ENCODE measurements at places on chromosomes 11 and 22.
A peak's percentile ranks its signal among the peaks of the same experiment; 100 is the strongest.

- no peak for DNase-seq
Measured at GRCh38 chr11:122046846-122047245, 69.2 kb downstream of the BLID start.

DNA sequence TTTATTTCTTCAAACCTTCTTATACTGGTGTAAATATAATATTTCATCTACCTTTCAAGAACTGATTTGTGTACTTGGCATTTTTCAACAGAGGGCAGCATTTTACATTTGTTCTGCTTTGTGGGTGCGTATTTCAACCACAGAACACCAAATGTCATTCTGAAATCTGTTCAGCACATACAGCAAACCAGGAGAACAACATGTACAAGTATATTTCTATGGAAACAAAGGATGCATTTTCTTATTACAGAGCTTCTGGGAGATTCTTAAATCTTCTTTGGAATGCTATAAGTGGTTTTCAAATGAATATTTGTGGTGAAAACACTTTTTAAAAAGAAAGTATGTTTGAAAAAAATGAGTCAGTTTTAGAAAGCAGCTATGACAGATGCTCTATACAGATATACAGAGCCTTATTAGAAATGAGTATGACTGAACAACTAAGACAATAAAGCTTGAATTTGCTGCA, 946.0 kb downstream of the FAM181B start:
- peak; percentile 18 for DNase-seq

DNA sequence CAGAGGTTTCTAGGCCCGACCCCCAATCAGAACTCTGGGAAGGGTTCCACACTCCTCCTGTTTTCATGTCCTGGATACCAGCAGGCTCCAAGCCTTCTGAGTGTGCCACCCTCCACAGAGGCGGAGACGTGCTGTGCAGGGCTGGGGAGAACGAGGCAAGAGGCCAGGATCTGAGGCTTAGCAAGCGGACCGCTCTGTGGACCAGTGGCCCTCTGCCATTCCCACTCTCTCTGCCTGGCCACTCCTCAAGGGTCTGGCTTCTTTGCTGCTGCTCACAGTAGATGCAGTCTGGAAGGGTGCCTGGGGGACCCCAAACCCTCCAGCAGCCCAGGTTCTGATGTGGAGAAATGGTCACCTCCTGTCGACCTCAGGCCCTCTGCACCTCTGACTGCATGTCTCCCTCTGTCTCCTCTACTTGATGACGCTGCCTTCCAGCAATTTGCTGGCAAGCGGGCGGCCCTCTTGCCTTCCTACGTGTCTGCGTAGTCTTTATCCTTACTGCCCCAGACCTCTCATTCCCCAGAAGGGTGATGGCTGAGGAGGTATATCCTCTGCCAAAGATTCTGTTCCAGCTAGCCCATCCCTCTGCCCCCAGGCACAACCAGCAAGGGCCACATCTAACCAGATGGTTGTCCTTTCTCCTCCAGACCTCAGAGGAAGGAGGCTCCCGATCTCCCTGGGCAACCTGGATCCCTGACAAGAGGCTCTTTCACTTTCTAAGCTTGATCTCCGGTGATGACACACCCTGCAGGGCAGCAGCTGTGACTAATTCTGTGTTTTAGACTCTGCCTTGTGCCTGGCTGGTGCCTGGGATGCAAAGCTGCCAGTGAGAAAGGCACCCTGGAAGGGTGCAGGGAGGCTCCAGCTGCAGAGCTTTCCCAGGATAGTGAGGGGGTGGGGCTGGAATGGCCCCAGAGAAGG, 87.3 kb downstream of the NAT10 start:
- DNase-seq, result peak; percentile 33

- DNase-seq, result no peak
Measured at GRCh38 chr22:38163844-38164550, 17.6 kb downstream of the PLA2G6 start.

- no peak for DNase-seq
Measured at GRCh38 chr11:17651061-17651460, 68.3 kb upstream of the MYOD1 start.

DNA sequence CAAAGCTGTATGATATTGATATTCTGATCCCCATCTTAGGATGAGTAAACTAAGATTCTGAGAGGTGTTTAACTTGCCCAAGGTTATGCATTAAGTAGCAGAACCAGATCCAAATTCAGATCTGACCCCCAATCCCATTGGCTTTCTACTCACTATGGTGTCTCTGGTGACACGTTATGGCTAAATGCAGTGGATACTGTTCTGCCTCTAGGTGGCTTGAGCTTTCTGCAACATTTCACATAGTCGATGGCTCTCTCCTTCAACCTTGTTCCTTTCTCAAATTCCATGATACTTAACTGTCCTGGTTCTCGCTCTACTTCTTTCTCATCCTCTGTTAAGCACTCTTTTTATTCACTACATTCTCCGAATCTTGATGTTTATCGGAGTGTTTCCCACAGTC, 9.4 kb downstream of the C11orf97 start:
- peak; percentile 62 for DNase-seq

GRCh38 chr11:131598305-131598704, 227.9 kb downstream of the NTM start:
- DNase-seq, result no peak

GRCh38 chr11:128179039-128179438, 408.3 kb downstream of the ETS1 start:
- DNase-seq, result no peak

DNA sequence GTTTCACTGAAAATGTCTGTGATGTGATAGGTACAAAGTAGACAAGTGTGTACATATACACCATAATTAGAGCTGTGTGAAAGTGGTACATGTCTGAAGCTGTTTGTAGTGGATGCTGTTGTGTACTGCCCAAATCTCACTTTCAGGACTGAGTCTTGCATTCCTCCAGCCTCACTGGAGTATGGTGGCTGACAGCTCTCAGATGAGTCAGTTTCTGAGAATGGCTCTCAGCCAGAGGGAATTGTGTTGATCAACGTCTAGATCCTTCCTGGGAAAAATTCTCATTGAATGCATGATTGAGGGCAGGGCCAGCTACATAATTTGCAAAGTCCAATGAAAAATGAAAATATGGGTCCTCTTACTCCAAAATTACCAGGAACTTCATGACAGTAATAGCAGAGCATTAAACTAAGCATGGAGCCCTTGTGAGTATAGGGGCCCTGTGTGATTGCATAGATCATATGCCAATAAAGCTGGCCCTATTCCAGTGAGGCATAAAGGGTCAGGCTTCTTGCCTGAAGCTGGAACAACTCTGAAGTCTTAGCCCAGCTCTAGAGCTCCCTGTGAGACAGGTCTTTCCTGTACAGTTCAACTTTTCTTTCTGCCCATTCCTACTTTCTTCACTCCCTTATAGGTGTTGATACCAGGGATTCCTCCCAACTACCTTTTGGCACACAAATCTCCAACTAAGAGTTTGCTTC, 10.8 kb upstream of the CYP2R1 start:
- peak; percentile 13 for DNase-seq

- no peak for DNase-seq
Measured at GRCh38 chr11:118079491-118079890, 2.6 kb downstream of the TMPRSS4 start.

- no peak for DNase-seq
Measured at GRCh38 chr11:116882386-116882785, 45.0 kb upstream of the APOA1 start.

DNA sequence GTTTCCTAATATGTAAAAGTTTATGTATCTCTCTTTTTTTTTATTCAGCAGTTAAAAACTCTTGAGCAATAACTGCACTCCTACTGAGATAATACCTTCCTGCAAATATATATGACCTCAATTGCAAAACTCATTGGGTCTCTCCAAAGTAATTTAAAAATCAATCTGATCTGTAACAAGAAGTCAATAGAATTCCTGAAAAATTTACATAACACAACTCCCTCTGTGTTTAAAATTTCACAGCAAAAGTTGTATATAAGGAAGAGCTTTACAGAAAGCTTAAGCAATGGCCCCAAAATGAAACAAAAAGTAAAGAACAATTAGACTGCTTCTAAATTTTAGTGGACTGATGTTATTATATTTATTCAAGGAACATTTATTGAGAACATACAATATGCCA, 313.4 kb downstream of the DLG2 start:
- no peak for DNase-seq

GRCh38 chr22:27381960-27382742, 419.4 kb downstream of the MN1 start:
- DNase-seq, result no peak

- no peak for DNase-seq
Measured at GRCh38 chr11:124535552-124536232, 7.8 kb downstream of the OR8B12 start.

GRCh38 chr11:73480677-73481076, 104.5 kb downstream of the RELT start:
- no peak for DNase-seq

DNA sequence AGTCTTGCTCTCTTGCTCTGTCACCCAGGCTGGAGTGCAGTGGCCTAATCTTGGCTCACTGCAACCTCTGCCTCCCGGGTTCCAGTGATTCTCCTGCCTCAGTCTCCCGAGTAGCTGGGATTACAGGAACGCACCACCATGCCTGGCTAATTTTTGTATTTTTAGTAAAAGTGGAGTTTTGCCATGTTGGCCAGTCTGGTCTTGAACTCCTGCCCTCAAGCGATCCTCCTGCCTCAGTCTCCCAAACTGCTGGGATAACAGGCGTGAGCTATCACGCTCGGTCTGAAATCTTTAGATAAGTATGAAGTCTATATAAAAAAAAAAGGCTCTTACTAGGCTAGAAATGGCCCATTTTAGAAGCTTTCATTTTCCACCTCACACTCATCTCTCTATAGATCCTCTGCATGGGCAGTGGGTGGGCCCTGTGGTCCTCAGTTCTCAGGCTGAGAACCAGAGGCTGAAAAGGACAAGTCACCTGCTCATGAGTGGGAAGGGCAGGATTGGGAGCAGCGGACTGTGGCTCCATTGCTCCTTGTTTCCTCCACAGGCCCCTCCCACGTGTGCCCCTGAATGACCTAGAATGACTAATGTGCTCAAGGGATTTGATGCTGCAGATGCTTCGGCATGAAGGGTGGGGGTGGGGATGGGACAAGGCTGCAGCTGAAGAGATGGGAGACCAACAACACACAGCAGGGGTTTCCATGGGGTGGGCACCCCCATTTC, 19.8 kb upstream of the PRAME start:
- DNase-seq, result no peak

- DNase-seq, result peak; percentile 51
Measured at GRCh38 chr11:108324587-108324986, 101.7 kb downstream of the ATM start.

DNA sequence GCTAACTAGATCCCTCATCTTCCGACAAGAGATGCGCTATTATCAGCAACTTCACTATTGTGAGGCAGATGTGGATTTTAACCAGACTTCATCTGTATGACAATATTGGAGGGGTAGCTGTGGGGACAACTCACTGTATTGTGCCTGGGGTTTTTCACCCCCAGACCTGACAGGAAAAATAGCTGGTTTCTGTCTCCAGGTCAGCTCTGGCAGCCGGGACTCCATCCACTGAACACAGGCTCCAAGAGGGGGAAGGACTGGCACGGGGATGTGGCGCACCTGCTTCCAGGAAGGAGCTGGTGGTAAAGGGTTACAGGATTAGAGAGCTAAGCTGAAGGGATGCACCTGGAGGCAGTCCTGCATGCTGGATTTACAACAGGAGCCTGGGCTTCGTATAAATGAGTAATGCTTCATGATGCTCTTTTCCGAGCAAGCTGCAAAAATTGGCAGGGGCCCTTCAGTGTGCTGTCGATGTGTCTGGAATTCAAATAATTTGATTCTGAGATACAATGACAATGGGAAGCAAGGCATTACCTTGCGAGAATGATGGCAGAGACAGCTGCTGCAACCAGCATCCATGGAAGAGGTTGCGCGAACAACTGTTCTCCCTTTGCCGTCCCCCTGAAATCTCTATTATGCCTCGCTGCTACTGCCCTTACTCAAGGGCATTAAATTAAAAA, 49.5 kb downstream of the LMO2 start:
- DNase-seq, result no peak

- DNase-seq, result no peak
Measured at GRCh38 chr11:1034001-1034400, 2.5 kb downstream of the MUC6 start.

DNA sequence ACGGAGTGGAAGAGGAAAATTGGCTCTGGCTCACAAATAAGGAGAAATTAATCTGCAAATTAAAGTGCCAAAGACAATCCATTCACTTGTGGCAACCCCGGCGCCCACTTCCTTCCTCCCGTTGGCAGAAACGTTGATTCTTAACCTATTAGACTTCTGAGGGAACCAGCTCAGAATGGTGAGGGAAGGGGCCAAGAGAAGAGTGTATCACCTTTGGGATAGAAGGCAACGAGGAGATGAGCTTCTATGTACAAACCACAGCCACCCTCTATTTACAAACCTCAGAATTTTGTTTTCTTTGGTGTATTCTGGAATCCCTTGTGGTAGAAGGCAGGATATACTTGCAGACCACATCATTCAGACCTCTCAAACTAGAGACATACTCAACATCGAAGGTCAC, 1.1 kb downstream of the MB start:
- no peak for DNase-seq

GRCh38 chr11:3229673-3230630, 2.3 kb downstream of the MRGPRE start:
- DNase-seq, result no peak

GRCh38 chr11:5712507-5712906, 22.9 kb downstream of the TRIM22 start:
- DNase-seq, result no peak

DNA sequence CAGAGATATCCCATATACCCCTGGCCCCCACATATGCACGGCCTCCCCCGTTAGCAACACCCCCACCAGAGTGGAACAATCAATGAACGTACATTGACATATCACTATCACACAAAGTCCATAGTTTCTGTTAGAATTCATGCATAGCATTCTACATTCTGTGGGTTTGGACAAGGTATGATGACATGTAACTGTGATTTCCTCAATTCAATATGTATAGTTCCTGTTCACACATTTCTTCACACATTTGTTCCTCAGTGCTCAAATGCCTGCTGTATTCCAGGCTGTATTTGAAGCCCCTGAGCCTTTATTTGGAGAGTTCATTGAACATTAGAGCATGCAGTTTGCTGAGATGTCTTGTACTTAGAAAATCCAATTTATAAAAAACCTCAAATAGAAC, 69.9 kb downstream of the PTPRJ start:
- DNase-seq, result no peak

- no peak for DNase-seq
Measured at GRCh38 chr22:32088084-32088483, 45.0 kb downstream of the SLC5A1 start.

DNA sequence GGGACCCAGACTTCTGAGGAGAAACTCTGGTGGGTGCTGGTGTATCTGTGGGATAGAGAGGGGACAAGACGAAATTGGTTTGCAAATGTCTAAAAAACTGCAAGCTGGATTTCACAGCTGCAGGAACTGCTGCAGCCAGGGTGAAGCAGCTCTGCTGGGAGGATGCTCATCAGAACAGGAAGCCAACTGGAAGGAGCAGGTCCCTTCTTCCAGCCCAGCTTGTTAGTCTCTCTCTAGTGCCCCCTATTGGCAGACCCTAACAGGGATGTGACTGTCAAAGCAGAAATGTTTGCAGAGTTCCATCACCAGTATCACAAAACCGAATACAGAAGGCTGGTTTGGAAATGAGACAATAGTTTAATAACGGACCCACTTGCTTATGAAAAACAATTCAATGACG, 74.8 kb upstream of the SLC22A12 start:
- no peak for DNase-seq
